ENCODE measurements at places on chromosomes 6 and 20.

DNA sequence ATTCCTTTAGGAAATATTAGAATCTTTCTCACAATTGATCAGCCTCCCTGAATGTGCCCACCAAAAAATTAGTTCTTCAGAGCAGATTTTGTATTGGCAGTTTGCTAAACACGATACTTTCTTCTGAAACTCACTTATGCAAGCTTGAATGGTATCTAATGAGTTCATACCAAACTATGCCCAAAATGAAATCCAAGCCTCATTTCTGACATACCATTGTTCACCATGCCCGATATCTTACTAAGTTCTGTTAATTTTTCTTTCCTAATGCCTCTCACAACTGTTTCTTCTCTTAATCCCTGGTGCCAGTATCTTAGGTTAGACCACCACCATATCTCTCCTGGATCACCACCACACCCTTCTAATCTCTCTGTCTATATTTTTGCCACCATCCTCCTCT, 755.9 kb downstream of the KIF16B start:
- no peak for DNase-seq

DNA sequence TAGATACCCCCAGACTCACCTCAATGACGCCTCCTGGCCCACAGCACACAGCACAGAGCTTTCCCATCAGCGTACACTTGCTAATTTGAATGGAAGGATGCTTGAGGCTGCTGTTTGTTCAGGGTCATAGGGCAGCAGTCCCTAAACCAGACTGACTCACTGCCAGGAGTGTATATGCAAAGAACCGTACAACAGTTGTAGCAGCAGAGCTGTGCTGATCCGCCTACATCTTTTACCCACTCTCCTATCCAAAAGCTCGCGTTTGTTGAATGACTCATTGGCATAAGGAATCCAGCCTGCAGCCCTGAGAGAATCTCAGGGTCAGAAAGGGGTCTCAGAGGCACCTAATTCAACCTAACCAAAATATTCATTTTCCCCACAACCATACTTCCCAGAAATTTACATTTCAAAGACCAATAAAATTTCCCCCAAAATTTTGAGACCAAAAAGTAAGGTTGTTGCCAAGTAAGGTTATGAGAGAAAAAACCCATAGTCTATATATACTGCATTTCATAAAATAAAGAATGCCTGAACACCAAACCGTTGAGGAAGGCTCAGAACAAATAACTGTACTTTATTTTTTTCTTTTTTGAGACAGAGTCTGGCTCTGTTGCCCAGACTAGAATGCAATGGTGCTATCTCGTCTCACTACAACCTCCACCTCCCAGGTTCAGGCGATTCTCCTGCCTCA, 35.3 kb upstream of the CCND3 start:
- no peak for DNase-seq

- peak; percentile 57 for DNase-seq
These were observed 4.8 kb upstream of the ATXN1 start for GRCh38 chr6:16766043-16766536.

GRCh38 chr6:170093658-170094596, 197.0 kb downstream of the DLL1 start:
- DNase-seq = peak; percentile 10

DNA sequence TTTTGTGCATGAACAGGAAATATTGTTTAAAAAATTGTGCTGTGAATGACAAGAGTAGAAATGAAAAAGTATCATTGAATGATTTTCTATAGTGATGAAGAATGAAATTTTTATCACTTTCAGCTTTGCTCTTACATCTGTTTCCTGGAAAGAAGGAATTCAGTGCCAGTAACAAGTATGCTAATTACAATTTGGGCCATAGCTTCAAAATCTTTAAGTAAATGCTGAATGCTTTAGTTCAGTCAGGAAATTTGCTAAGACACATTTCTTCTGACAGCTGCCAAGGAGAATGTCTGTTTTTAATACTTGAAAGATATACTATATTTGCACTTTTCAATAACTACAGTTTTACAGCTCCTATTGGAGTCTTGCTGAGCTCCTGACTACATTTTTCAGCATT, 203.7 kb upstream of the RSPO3 start:
- DNase-seq = no peak

DNA sequence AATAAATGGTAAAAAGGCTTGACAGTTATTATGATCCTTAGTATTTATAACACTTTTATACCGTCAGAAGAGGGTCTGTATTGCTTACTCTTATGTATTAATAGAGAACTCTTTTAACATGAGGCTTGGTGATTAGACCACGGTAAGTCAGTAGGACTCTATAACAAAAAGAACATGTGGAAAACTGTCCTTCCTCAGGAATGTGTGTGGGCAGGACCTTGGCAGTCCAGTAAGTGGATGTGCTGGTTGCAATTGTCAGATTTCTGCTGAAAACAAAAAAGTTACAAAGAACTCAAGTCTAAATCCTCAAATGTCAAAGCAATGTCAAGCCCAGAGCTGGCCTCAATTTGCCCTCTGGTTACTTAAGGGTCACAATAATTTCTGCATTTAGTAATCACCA, 81.1 kb downstream of the PLCG1 start:
- DNase-seq = no peak

DNA sequence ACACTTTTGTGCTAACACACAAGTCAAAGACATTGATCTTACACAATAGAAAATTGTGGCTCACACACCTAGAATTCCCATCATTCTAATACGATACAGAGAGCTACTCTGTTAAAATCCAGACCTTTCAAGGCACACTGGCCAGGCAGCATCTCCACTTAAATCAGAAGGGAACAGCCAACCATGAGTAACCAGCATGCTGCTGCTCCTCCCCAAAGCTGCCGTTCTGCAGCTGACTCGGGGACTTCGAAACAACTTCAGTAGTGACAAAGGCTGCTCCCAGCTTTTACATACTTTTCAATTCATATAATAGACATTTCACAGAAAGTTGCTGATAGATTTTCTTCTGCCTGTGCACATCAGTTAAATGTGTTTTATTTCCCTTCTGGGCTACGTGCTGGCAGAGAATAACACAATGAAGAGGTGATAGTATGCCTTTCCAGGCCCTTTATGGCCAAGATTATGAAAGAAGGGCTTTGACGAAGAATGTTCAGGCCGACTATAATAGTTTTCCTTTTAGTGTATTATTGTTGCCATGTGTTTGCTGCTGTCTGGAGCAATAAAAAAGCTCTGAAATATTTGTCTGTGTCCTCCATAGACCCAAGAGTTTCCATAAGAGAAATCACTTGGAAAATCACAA, 159.0 kb downstream of the GMDS start:
- DNase-seq = no peak

- no peak for DNase-seq
These were observed 33.8 kb downstream of the TOMM6 start for GRCh38 chr6:41821266-41821665.

DNA sequence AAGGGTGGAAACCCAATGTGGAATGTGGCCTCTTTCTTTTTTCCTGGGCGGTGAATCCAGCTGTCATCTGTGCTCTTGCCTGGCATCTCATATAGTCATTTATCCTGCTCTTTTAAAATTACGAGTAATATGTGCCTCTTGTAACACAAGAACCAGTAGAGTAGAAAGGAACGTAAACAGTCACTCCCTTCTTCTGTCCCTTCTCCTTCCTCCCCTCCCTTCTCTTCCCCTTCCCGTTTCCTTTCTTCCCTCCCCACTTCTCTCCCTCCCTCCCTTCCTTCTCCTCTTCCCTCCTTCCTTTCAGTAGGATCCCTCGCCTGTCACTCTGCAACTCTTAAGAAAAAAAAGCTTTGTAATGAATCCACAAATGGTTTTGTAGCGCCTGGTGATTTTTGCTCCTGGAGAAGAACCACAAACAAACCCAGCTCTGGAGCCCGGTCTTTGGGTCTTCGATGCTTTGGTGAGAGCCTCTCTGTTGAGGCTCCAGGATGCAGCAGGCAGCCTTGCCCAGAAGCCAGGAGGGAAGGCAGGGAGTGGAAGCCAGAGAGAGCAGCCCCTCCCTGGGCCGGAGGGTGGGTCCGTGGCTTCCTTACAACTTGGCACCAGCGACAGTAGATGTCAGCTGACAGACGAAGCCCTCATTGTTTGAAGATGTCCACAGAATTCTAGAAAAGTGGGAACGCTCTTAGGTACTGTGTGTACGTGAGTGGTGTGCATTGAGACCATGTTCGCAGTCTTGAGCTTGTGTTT, 15.0 kb downstream of the DUSP22 start:
- DNase-seq = no peak

DNA sequence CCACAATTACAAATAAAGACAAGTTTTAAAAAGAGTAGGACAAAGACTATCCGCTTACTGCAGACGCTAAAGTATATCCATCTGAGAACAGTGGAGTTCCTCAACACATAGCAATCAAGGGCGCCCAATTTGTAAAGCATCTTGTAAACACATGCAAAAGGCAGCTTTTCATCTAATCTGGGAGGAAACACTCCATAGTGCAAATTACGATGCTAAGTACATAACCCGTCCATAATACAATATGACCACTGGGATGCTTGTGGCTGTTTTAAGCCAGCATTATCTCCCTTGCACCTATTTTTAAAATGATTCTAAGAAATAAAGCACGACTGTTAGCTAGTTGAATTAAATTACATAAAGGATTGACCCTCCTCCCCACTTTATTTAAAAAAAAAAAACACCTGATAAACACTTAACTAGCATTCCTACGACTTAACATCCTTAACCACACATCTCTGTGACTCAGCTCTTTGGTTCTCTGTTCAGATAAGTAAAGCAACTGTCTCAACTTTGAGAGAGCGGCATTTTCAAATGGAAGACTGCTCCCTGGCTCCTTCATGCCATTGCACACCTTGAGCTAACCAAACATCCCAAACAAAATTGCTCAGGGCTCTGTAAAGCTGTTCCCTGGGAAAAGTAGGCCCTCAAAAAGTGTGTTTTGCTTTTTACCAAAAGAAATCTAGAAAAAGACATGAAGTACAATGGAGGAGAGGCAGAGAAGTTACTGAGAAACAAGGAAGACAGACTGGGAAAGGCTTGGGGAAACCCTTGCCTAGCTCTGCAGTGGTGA, 14.2 kb downstream of the SLC22A23 start:
- no peak for DNase-seq

DNA sequence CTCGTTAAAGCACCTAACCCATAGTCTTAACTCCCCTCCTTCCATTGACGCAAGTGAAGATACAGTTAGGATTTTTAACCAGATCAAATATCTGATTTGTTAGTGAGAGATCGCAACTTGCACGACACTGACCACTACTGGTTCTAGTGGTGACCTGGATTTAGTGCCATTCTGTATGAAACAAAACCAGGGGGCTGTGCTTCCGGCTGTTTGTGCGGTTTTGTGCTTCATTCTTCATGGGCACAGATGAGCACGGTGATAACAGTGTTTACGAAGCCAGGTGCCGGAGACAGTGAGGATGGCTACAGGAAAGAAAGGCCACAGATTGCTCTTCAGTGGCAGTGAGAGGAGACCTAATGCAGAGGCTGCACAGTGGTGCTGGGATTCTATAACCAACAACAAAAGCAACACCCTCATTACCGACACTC, 75.5 kb downstream of the NOL4L start:
- DNase-seq = no peak

DNA sequence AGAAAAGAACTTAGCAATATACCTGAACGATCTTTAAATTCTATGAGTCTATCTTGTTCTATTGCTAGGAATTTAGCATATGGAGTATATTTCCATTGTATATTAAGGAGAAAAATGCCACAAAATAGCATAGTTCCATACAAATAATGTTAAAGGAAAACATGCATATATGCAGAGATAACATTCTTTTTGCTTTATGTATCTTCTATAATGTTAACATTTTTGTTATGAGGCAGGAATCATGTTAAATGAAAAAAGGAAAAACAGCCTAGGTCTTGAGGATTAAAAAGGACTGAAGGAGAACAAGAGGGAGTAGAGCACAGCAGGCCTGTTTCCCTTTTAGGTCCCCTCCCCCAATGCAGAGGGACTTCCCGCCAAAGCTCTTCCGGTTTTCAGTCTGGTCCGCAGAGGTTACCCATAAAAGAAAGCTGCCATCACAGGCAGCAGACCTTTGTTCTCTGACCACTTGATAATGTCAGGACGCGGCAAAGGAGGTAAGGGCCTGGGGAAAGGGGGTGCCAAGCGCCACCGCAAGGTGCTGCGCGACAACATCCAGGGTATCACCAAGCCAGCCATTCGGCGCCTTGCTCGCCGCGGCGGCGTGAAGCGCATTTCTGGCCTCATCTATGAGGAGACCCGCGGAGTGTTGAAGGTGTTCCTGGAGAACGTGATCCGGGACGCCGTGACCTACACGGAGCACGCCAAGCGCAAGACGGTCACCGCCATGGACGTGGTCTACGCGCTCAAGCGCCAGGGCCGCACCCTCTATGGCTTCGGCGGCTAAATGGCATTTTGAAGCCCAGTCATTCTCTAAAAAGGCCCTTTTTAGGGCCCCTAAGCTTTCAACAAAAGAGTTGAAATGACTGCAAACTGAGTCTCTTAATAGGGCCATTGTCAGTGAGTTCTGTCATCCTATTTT, 108.4 kb upstream of the PRSS16 start:
- peak; percentile 14 for DNase-seq

DNA sequence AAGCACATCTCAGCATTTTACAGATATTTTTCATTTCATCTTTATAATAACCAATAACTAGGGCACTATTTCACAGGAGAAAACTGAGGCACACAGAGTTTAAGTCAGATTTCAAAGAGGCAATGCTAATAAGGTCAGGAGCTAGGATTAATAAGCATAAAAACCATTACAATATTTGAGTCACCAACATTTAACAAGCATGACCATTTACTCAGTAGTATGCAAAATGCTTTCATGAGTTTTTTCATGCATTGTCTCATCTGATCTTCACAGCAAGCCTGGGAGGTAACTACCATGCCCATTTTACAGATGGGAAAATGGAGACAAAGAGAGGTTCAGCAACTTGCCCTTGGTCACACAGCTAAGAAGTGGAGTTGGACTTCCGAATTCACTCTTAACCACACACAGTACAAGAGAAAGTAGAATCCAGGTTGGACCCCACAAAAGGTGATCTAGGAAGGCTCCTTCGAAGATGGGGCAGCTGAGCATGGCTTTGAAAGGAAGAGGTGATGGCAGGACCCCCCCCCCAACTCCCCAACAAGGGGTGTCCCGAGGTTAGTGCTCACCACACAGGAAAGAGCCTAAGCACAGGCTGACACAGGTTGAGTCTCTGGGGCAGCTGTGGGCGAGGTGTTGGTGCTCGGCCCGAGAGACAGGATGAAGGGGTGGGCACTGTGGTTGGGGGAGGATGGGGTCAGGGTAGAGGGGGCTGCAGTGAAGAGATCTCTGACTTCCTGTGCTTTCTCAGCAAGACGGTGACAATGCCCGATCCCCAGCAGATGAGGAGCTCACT, 108.8 kb downstream of the PREX1 start:
- no peak for DNase-seq

- no peak for DNase-seq
These were observed 25.9 kb upstream of the MYT1 start for GRCh38 chr20:64138276-64138815.
